ENCODE measurements at places on chromosomes 7 and 10.

GRCh38 chr7:132133501-132133900, 442.8 kb downstream of the PLXNA4 start:
- DNase-seq, result no peak

- DNase-seq, result no peak
Observed at GRCh38 chr10:132562177-132562915, 24.8 kb downstream of the INPP5A start.

GRCh38 chr7:101129603-101130117, 2.8 kb downstream of the SERPINE1 start:
- DNase-seq, result no peak

DNA sequence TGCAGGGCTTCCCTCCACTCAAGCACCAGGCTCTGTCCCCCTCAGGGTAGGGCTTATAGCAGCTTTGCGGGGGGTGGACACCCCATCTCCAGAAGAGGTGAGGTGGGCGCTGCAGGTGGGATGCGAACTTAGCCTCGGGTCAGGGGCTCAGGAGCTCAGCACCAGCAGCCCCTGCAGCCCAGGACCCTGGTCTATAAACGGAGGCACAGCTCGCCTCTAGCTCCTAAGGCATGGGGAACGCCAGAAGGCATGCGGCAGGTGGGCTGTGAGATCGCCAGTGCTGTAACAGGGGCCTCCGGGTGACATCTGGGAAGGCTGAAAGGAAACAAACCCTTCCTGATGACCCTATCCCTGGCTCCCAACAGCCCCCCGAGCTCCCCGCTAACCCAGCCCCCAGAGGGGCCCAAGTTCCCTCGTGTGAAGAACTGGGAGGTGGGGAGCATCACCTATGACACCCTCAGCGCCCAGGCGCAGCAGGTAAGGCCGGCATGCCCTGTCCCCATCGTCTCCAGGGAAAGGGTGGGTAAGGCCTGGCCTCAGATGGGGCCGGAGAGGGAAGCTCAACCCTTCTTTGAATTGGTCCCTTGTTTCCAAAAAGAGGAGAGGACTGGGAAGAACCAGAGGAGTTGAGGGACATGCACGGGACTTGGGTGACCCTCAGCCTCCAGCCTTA, 4.2 kb downstream of the NOS3 start:
- DNase-seq, result no peak

DNA sequence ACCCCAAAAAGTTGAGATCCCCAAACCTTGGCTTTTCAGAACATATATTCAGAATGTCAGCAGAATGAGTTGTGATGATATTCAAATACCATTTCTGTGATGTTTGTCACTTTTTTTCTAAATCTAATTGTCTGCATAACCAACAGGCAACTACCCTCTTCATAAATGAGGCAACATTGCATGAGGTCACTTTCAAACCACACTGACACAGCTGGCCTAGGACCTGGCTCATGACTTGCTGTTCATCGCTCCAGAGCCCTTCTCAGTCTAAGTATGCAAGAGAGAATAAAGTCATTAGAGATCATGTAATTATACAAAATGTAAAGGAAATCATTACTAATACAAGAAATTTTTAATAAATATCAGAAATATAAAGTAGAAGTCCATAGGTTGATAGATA, 681.9 kb downstream of the GRM8 start:
- DNase-seq, result no peak

DNA sequence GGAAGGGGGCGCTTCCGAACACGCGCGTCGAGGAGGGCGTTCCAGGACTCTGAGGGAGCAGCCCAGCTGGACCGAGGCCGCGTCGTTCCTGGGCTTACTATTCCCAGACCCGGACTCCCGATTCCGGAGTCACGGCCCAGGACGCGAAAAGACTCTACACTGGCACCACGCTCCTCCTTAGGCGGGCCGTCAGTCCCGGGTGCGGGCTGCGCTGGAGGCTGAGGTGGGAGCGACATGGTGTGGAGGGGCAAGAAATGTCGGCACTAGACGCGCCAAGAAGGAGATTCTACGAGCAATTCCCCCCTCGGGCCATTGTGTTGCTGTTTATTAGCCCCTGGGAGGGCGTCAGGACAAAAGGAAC, 584 bp upstream of the RUNDC3B start:
- DNase-seq, result no peak
